LHCN-M2 (cell line): ENCODE measurements at places on chromosomes 3 and 15. TPM values are rescaled to one million over a fixed set of nuclear protein-coding genes. Genes with fewer than 3 reads are reported as not detected.

DNA sequence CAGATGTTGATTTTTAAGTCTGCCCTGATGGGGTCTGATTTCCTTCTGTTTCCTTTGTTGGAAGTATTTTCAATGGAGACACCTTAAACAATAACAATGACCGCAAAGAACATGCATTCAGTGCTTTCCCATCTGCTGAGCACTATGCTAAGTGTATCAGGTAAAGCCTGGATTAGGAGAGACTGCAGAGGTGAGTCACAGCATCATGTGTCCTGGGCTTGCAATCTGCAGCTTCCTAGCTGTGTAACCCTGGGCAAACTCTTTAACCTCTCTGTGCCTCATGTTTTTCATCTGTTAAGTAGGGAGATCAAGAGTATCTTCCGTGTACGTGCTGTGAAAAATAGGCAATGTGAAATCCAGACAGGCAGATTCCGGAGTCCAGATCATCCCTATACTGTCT lies 13.3 kb upstream of the CHRNB4 start:
- no peak for DNase-seq

DNA sequence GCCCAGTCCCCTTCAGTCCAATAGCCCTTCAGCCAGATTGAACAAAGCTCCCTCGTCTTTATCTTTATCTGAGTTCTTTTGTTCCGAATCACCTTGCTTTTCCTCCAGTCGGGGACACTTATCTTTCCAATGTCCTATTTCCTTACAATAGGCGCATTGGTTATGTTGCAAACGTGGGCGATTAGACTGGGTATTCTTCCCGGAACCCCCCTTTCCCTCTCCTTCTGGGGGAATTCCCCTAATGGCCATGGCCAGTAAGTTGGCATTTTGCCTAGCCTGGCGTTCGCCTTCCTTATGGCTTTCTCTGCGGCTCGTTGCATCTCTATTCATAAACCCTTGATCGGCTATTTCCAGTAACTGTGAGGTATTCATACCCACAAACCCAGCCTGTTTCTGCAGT lies 82.2 kb upstream of the VEPH1 start:
- DNase-seq = no peak

The ULK4 gene
- 7.0 and 8.7 TPM in 2 replicates for total RNA-seq

The ESYT3 gene
- total RNA-seq = 0.90 and 1.0 TPM in 2 replicates

The CHRM5 gene
- 0.06 TPM in 2 replicates for total RNA-seq
